ENCODE measurements at places on chromosomes 5 and 9. TPM values are rescaled to one million over a fixed set of nuclear protein-coding genes. Genes with fewer than 3 reads are reported as not detected.

CD274 gene
- 0.49 TPM for total RNA-seq

SPINK4 gene
- not detected for total RNA-seq

TTC23L gene
- total RNA-seq: 3.4 TPM

RLN1 gene
- not detected for total RNA-seq

DMXL1 gene
- total RNA-seq: 116 TPM
